Activated naive CD4-positive, alpha-beta T cell treated with Interleukin-2 at 50 U/mL for 16 hours (primary cell): ENCODE measurements at places on chromosomes 16 and 17.

- DNase-seq, result no peak
Observed at GRCh38 chr16:1435921-1436697, 5.2 kb downstream of the PERCC1 start.

GRCh38 chr16:2719328-2720063 is 528 bp downstream of the PRSS27 start:
- no peak for DNase-seq

DNA sequence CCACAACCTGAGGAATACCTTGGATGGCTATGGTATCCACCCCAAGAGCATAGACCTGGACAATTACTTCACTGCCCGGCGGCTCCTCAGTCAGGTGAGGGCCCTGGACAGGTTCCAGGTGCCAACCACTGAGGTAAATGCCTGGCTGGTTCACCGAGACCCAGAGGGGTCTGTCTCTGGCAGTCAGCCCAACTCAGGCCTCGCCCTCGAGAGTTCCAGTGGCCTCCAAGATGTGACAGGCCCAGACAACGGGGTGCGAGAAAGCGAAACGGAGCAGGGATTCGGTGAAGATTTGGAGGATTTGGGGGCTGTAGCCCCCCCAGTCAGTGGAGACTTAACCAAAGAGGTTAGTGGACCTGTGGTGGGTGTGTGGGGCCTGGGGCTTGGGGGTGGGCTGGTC is 3.1 kb downstream of the NFE2L1 start:
- no peak for DNase-seq

DNA sequence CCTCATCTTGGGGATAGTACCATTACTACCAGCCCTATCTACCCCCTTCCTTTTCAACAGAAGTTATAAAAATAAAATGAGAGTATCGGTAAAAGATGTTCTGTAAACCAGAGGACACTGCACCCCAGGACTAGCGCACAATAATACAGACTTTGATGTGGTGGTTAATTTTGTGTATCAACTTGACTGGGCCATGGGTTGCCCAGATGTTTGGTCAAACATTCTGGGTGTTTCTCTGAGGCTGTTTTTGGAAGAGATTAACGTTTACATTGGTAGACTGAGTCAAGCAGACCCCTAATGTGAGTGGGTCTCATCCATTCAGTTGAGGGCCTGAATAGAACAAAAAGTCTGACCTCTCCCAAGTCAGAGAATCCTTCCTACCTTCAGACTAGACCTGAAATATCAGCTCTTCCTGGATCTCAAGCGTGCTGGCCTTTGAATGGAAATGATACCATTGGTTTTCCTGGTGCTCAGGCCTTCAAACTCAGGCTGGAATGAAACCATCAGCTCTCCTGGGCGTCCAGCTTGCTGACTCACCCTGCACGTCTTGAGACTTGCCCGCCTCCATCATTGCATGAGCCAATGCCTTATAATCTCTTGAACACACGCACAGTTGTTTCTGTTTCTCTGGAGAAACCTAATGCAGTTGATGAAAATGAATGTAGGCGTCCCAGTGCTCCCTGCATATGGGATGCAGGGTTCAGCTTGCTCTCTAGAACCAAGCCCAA is 10.1 kb downstream of the MRM1 start:
- no peak for DNase-seq

- DNase-seq, result no peak
Observed at GRCh38 chr16:86798247-86799041, 220.1 kb downstream of the FOXL1 start.

DNA sequence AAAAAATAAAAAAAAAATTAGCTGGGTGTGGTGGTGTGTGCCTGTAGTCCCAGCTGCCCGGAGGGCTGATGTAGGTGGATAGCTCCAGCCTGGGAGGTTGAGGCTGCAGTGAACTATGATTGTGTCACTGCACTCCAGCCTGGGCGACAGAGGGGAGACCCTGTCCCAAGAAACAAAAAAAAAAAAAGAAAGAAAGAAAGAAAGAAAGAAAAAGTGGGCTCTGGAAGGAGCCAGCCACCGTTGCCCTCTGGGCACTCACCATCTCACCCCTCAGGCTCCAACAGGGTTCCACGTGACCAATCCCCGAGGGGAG is 87.3 kb upstream of the TOB1 start:
- DNase-seq, result no peak

- no peak for DNase-seq
Observed at GRCh38 chr17:8382052-8382879, 727 bp downstream of the RPL26 start.

- DNase-seq, result no peak
Observed at GRCh38 chr17:71329310-71330098, 791.3 kb upstream of the SOX9 start.

GRCh38 chr16:47884116-47884725 is 271.6 kb downstream of the ABCC12 start:
- DNase-seq, result no peak
